ENCODE measurements at places on chromosomes 5 and 9.
A peak's percentile ranks its signal among the peaks of the same experiment; 100 is the strongest.

DNA sequence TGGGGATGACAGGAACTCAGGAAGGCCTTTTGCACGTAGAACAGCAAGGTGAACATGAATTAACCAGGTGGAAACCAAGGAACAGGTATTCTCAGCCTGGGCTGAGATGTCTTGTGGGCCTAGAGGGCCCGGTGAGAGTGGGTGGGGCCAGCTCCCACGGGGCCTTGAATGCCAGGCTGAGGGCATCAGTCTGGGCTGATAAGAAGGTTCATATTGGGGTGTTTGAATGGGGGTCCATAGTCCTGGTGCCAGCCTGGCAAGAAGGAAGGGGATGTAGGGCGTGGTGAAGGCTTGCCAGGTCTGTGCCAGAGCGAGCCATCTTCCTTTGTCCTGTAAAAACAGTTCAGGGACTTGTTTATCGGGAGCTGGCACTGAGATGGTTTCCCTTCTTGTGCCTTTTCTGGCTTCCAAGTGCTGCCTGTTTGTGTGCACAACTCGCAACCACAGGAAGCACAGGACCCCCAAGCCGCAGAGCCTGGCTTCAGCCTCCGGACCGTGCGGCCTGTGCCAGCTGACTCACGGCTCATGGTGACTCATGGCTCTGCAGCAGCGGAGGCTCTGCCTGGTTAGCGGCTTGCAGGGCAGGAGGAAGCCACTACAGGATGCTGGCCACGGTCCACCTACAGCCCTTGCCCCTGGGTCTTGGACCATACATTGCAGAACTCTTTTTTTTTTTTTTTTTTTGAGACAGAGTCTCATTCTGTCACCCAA lies 2.4 kb downstream of the CARD19 start:
- peak; percentile 81 for DNase-seq

GRCh38 chr5:40402007-40402364 lies 277.7 kb upstream of the PTGER4 start:
- no peak for DNase-seq

- DNase-seq: peak; percentile 19
Measured at GRCh38 chr5:143494162-143494561, 90.7 kb upstream of the NR3C1 start.

- DNase-seq: no peak
Measured at GRCh38 chr5:178866946-178867345, 7.2 kb downstream of the ZNF354B start.

- DNase-seq: no peak
Measured at GRCh38 chr9:105633411-105633810, 28.8 kb upstream of the TAL2 start.

DNA sequence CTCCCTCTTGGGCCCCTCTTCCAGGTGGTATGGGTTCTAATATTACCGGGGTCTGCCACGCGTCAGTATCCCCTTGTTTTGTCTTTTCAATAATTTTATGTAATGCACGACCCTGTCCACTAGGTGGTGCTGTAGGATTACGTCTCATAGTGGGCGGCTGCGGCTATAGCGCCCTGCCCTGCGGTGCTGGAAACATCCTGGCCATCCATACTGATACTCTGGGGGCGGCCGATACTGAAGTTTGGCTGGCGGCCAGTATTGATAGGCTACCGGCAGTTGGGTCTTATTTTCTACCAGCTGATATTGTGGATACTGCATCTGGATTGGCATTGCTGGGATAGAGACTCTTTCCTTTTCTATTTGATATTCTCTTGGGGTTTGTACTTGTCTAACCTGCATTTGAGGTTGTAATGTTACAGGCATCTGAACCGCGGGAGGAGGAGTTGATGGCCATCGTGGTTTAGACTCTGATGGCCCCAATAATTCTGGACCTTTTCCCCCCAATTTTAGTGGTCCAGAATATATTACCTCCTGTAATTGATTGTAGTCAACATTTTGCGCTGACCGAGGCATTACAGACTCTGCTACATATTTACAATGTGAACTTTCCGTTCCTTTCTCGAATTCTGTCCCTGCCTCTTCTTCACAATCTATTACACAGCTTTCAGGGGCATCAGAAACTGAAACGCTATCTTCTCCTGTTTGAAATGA lies 3.3 kb upstream of the TMEM141 start:
- DNase-seq: peak; percentile 52

DNA sequence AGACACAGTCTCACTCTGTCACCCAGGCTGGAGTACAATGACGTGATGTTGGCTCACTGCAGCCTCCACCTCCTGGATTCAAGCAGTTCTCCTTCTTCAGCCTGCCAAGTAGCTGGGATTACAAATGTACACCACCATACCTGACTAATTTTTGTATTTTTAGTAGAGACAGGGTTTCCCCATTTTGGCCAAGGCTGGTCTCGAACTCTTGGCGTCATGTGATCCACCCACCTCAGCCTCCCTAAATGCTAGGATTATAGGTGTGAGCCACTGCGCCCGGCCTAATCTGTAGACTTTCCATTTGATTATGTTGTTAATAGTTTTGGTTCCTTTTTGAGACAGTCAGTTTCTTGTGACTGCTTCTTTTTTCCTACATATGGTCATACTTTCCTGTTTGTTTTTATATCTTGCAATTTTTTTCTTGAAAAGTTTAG lies 31.0 kb downstream of the MTREX start:
- DNase-seq: no peak

DNA sequence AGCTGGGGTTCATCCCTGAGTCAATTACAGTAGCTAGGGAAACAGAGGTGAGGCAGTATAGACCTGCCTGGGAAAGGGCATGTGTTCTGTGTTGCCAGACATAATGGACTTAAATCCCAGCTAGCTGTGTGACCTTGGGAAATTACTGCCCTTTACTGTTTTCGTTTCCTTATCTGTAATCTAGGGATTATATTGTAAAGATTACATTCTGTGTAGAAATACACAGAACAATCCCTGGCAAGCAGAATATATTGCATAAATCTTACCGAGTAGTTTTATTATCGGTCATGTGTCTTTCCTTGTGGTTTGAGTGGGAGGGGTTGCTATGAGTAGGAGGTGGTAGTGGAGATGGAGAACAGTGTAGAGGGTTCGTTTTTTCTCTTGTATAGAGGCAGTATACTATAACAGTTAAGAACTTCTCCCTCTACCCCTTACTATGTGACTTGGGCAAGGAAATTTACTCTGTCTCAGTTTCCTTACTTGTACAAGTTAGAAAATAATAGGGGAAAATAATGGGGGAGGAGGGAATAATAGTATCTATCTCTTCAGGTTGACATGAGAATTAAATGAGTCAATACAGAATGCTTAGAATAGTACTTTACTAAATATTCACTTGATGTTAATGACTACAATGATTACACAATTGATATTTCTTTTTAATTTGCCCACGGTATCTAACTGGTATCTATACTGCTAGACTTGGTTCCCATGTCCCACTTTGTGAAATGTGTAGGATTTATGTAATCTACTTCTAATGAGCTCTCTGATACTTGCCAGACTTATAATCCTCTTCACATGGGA lies 7.1 kb upstream of the DMXL1 start:
- DNase-seq: no peak

DNA sequence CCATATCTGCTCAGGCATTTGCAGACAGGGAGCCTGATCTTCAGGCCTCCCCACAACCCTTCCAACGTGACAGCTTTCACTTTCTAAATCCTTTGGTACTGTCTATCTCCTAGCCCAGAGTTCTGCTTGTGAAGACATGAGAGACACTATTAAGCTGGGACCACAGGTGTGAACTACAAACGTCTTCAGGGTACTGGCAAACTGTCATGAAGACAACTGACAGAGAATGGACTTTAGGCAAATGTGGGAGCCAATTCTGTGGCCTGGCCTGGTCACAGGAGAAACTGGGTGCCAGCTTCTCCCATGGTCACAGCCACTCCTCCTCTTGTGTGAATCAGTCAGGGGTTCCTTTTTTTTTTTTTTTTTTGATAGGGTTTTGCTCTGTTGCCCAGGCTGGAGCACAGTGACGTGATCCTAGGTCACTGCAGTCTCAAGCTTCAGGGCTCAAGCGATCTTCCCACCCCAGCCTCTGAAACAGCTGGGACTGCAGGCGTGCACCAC lies 10.4 kb downstream of the TRIM14 start:
- DNase-seq: no peak

- DNase-seq: no peak
Measured at GRCh38 chr5:103441523-103441922, 121.1 kb downstream of the NUDT12 start.

DNA sequence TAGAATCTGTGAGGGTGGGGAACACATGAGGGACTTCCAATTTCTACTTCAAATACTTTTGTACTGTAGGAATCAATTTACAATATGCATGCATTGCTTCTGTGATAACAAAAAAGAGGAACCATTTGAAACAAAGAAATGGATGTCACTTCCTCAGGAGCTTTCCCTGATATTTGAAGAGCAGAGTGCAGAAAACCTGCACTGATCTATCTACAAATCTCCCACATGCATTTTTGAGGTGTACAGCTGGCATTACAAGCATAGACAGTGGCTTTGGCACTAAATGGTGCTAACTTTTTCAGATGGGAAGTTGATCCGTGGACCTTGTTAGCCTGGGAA lies 27.7 kb downstream of the YIPF5 start:
- DNase-seq: no peak

DNA sequence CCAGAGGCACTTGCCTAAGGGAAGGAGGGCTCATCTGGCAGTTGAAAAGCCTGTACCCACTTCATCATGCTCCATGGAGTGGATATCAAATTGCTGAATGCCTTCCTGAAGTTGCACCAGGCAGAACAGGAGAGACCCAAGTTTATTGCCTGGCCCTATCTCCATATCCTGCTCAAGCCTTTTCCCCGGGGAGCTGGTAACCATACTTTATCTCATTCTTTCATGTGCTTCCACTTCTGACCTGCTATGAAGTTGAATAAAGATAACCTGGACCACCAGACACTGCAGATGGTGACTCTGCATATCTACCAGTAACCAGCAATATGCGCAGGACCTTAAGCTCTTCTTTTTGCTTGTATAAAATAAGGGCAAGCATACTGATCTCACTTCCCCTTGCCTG lies 1397.5 kb upstream of the CDH6 start:
- no peak for DNase-seq
